ENCODE measurements at places on chromosomes 7 and 10. TPM values are rescaled to one million over a fixed set of nuclear protein-coding genes. Genes with fewer than 3 reads are reported as not detected.

The IGF2BP3 gene
- total RNA-seq: 75.7 TPM

The ENTPD1 gene
- total RNA-seq: 8.9 TPM

DNA sequence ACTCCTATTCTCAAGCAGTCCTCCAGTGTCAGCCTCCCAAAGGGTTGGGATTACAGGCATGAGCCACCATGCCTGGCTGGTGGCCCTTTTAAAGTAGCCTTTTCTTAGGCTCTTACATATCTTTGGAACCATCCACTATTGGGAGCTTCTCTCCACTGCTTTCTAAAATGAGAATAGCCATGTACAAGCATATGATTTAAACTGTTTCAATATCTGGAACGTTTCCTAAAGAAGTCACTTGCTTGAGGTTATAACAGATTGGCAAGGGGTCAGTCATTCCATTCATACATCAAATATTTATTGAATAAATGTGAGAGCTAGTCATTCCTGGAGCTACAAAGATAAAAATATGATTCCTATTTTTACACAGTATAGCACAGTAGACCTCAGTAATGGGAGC is 97.4 kb upstream of the LRGUK start:
- H3K27me3 ChIP-seq: no peaks in the 10 kb centered on the region
- no peak overlapping the region for H3K4me3 ChIP-seq
- no peaks in the 10 kb centered on the region for H3K36me3 ChIP-seq

DNA sequence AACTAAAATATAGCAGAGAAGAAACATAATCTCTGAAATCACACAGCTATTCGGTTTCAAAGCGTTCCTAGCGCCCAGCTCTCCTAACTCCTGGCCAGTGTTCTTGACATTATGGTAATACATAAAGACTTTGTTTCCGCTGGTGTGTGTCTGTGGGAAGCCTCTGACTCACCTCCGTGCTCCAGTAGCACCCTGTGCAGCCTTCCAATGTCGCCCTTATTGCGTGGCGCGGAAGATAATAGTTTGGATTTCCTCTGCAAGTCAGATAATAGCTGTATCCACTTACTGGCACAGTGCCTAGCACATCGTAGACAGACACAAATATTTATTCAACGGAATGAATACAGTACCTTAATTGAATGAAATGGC is 570 bp downstream of the BMS1 start:
- H3K27ac ChIP-seq: peak overlapping the region; percentile 97
- no peaks in the 10 kb centered on the region for H3K36me3 ChIP-seq
- no peaks in the 10 kb centered on the region for H3K4me1 ChIP-seq
- peak overlapping the region; percentile 77 for H3K4me3 ChIP-seq

DNA sequence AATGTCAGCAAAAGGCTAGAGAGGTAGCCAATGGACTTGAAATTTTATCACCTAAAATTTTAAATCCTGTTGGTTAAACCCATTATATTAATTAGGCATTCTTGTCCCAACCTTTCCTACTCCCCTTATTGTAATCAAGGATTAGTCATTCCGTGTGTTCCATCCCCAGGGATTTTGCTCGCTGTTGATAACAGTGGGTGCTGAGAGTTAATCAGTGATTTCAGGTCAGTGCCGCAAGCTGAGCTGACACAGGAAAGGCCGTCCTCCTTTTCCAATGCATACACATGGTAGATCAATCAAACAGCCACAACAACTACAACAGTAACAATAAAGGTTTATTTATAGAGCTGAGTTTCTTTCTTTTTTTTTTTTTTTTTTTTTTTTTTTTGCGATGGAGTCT is 271.4 kb downstream of the ACTR3B start:
- no peak overlapping the region for H3K27ac ChIP-seq
- no peak for DNase-seq
- H3K36me3 ChIP-seq: no peaks in the 10 kb centered on the region

The CHN2 gene
- 20.7 TPM for total RNA-seq

DNA sequence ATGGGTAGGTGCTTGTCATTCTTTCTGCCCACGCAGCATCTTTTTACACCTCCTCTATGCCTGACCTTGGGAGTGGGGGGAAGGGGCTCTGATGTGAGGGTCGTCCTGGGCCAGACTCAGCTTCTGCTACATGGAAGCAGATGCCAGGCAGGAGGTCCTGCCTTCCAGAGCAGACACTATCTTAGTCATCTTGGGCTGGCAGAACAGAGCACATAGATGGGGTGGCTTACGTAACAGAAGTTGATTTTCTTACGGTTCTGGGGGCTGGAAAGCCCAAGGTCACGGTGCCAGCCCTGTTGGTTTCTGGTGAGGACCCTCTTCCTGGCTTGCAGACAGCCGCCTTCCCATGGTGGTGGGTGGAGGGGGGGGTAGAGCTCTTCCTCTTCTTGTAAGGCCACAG is 159.0 kb downstream of the PRKAG2 start:
- no peak overlapping the region for H3K27ac ChIP-seq
- no peak overlapping the region for H3K4me3 ChIP-seq
- DNase-seq: no peak
- H3K4me1 ChIP-seq: peaks cover 17% of the 10 kb centered on the region
- H3K27me3 ChIP-seq: no peaks in the 10 kb centered on the region

DNA sequence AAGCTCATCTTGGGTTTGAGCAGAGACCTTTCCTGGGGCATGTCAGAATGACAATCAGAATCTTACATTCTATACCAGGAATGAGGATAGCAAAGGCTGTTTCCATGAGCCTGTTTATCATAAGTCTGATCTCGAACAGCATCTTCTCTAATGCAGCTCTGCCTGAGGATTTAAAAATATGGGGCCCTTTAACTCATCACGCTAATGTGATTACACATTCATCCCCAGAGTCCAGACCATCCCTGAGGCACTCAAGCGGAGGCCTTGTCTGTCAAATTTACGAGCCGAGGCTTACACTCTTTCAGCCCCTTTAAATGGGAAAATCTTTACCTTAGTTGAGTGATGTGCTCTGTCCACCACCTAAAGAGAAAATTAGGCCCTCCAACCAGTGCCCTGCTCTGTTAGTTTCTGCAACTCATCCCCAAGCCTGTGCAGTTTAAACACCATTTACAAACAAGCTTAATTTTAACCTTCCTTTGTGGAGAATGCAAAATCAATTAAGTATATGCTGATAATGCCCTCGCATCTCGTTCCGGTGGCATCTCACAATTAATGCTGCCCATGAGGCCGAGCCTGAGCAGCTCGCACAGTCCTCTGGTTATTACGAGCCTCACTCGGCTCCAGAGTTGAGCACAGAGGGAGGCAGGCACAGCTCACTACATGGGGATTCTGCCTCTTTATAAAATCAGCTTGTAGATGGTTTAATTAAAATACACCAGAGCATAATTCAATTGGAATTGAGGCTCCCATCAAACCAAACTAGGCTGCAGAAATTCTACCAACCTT is 16.0 kb downstream of the CHST15 start:
- DNase-seq: no peak
- H3K4me3 ChIP-seq: no peak overlapping the region
- H3K27ac ChIP-seq: no peak overlapping the region
- H3K27me3 ChIP-seq: no peaks in the 10 kb centered on the region
- H3K36me3 ChIP-seq: no peaks in the 10 kb centered on the region
- H3K4me1 ChIP-seq: peaks cover 9% of the 10 kb centered on the region

The SNCG gene
- 12.1 TPM for total RNA-seq

GRCh38 chr10:77452952-77453564 is 184.6 kb downstream of the KCNMA1 start:
- no peak overlapping the region for H3K4me3 ChIP-seq
- H3K36me3 ChIP-seq: no peaks in the 10 kb centered on the region
- no peaks in the 10 kb centered on the region for H3K27me3 ChIP-seq
- peaks cover 4% of the 10 kb centered on the region for H3K4me1 ChIP-seq
- H3K27ac ChIP-seq: no peak overlapping the region

DNA sequence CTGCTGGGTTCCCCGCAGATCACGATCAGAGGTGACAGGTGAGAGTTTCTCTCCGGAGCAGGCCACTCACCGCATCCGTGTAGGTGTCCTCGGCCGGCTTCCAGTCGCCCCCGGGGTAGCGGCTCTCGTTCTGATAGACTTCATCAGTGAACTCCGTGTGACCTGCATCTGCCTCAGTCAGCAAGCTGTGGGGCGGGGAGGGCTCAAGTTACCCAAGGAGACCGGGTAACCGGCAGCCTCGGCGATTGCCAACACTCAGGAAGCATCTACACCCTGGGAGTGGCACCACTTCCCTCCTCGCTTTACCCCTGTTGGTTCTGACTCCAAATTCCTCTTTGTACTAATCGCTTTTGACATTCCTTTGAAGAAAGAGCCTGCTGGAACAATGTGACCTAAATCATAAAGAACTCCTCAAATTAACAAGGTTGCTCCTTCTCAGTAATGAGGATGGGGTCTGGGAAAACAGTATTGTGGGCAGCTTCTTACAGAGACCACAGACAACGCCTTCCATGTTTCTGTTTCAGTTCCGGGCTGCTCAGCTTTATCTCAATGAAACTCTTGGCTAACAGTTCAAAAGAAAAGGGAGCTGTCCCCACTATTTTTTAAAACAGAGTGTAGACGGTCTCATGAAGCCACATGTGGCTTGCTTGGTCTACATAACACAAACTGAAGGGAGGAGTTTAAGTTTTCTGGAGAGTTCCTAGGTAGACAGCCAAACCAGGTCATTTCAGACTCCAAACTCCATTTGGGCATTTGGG is 118.1 kb downstream of the MYOF start:
- H3K36me3 ChIP-seq: no peaks in the 10 kb centered on the region
- no peak for DNase-seq
- no peak overlapping the region for H3K27ac ChIP-seq
- H3K27me3 ChIP-seq: no peaks in the 10 kb centered on the region

The ANXA8L1 gene
- 54.0 TPM for total RNA-seq

DNA sequence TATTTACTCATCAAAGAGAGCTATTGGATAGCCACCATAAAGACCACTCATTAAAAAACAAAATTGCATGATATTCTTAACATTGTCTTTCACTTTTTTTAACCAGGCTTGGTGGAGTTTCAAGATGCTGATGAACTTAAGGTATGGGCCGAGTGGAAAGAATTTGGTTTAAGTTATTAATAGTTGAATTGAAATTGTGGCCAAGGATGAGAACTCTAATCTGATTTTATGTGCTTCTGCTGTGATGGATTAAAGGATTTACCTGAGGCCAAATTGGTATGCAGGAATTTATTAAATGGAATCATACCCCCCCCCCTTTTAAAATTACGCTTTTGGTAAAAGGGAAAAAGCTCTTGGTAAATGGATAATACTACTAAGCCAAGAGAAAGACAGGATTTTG is 33.8 kb upstream of the TOMM7 start:
- H3K36me3 ChIP-seq: no peaks in the 10 kb centered on the region
- no peak for DNase-seq
- peaks cover 10% of the 10 kb centered on the region for H3K4me1 ChIP-seq

DNA sequence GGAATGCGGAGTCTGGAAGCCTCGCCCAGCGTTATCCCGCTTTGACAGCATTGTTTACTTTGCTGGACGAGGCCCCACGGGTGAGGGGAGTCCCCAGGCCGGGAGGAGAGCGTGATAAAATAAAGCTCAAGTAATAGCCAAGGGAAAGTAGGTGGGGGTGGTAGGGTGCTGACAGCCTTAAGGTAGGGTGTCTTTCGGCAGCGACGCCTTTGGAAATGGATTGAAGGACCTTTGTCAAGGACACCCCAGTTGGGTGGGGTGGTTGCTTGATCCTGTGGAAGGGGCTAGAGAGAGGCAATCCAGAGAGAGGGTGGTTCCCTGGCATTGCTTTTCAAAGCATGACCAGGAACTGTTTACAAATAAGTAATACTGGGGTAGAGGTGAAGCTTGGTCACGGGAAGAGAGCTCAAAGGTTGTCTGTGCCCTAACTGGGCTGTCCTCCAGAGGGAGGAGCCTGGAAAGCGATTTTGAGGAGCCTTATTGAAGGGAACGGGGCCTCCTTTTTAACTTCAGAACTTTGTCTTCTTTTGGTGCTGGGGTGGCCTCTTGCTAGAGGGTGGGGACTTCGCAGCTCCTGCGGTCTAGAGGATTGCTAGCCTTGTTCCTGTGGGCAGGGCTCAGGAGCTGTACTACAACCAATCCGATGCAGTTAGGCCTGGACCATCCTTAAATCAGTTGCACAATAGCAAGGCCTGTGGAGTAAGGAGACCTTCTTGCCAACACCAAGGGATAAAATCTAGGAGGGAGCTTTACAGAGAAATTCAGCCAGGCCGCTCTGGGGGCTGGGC is 1.3 kb downstream of the EIF4EBP2 start:
- peak overlapping the region; percentile 98 for H3K27ac ChIP-seq
- H3K4me3 ChIP-seq: peak overlapping the region; percentile 47
- peak; percentile 85 for DNase-seq

DNA sequence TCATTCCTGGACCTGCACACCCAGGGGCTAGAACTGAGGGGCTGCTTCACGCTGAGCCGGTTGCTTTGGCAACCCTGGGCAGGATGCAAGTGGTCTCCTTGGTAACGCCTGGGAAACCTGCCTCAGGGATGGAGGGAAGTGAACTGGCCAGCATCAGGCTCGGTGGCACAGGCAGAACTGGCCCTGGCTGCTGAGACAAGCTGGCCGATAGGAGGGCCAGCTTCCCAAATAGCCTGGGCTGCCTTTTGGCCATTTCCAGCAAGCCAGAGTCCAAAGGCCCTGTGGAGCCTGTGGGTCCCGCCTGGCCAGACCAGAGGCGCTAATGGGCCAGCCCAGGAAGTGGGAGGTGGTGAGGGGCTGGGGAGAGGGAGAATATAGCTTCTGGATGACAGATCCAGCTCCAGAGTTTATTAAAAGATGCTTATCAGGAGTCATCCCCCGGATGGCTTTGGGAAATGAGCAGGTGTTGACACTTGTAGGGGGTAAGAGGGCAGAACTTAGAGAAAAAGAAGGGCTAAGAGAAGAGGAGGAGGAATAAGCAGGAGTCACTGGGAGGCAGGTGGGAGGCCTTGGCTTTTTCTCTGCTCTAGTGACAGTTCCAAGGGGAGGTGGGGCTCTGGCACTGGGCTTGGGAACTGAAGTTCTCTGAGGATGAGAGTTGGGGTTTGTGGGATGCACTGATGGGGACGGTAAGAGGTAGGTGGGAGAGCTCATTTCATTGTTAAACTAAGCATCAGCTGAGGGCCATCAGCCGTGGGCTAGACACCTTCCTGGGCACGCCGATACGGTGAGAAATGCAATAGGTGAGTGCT is 9.6 kb downstream of the NEURL1 start:
- H3K36me3 ChIP-seq: no peaks in the 10 kb centered on the region
- peaks cover 13% of the 10 kb centered on the region for H3K4me1 ChIP-seq
- H3K27ac ChIP-seq: no peak overlapping the region
- DNase-seq: no peak

- H3K4me3 ChIP-seq: no peak overlapping the region
- H3K27me3 ChIP-seq: no peaks in the 10 kb centered on the region
- H3K27ac ChIP-seq: no peak overlapping the region
- H3K4me1 ChIP-seq: no peaks in the 10 kb centered on the region
Observed at GRCh38 chr7:4820405-4820966, 41.3 kb downstream of the PAPOLB start.

DNA sequence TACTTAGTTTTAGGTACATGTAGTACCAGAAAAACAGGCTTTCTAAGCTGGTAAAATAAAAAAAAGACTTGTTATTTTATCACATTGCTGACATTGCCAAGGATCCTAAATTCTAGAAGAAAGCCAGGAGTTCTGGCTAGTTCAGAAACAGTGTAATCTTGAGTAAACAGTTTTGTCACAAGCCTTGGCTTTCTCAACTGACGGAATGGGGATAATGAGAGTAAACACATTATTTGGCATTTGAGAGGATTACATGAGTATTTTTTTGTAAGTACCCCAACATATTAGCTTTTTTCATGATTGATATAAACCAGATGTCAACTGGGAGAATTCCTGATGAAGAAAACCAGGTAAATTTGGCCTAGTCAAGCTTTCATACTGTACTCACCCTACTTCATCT is 269.8 kb downstream of the SORCS1 start:
- H3K27me3 ChIP-seq: no peaks in the 10 kb centered on the region
- no peak overlapping the region for H3K4me3 ChIP-seq
- H3K27ac ChIP-seq: peak overlapping the region; percentile 39
- peaks cover 30% of the 10 kb centered on the region for H3K4me1 ChIP-seq
- H3K36me3 ChIP-seq: no peaks in the 10 kb centered on the region

Measured in hepatocyte (in vitro differentiated cells).